ENCODE measurements at places on chromosomes 1 and 21. TPM values are rescaled to one million over a fixed set of nuclear protein-coding genes. Genes with fewer than 3 reads are reported as not detected.

DNA sequence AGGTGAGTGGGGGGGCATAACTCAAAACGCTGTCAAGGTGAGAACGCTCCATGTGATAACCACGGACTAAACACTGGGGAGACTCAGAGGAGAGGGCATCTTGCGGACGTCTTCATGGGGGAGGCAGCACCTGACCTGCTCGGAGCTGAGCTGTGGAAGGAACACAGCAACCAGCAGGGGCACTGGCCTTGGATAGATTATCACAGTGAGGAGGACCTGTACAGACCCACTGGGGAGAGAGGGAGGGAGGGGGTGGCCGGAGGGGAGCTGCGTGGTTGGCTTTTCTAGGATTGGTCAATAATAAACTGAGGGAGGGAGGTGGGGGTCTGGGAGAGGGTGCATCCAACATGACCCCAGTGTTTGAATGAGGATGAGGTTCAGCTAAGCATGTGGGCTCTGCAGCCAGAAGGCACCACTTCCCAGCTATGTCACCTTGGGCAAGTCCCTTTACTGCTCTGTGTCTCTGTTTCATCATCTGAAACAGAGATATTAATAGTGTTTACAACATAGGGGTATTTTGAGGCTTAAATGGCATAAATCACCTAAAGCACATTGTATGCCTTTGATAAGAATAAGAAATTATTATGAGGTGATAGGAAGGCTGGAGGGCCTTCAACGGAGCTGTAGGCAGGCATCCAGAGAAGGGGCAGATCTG is 123.3 kb downstream of the GRIK3 start:
- no peaks in the 10 kb centered on the region for H3K27me3 ChIP-seq
- no peaks in the 10 kb centered on the region for H3K4me1 ChIP-seq
- DNase-seq = no peak

DNA sequence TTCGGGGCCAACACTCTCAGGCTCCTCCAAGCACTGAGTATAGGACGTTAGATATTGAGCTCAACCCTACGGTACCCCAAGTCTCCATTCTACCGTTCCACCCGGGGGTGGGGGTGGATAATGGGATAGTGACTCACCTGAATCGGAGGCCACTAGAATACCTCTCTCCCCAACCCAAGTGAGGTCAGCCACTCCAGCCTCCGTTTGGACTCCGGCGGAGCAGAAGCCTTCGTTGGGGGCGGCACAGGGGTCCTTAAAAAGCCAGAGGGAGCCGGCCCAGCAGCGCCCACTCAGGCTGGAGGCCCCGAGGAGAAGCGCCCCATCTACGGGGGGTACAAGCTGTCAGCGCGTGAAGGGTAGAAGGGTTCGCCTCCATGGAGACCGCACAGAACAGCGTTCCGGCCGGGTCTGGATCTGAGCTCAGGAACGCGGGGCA is 556 bp downstream of the WDR77 start:
- peaks cover 50% of the 10 kb centered on the region for H3K4me1 ChIP-seq
- H3K36me3 ChIP-seq = no peaks in the 10 kb centered on the region
- DNase-seq = no peak
- H3K27ac ChIP-seq = peak overlapping the region; percentile 57
- H3K4me3 ChIP-seq = peak overlapping the region; percentile 90

- DNase-seq = no peak
- H3K27me3 ChIP-seq = no peaks in the 10 kb centered on the region
- no peaks in the 10 kb centered on the region for H3K36me3 ChIP-seq
These were observed 4.7 kb upstream of the NDUFS5 start for GRCh38 chr1:39021426-39021825.

- no peak overlapping the region for H3K27ac ChIP-seq
- H3K4me1 ChIP-seq = no peaks in the 10 kb centered on the region
- no peak overlapping the region for H3K4me3 ChIP-seq
- H3K27me3 ChIP-seq = no peaks in the 10 kb centered on the region
- H3K36me3 ChIP-seq = peaks cover 38% of the 10 kb centered on the region
- peak; percentile 76 for DNase-seq
These were observed 9.0 kb downstream of the NPPA start for GRCh38 chr1:11838349-11839272.

GRCh38 chr1:27668808-27669723 is 2.9 kb downstream of the IFI6 start:
- no peaks in the 10 kb centered on the region for H3K36me3 ChIP-seq
- no peak overlapping the region for H3K27ac ChIP-seq
- H3K4me3 ChIP-seq = no peak overlapping the region

- DNase-seq = no peak
- no peak overlapping the region for H3K4me3 ChIP-seq
These were observed 18.6 kb downstream of the AZIN2 start for GRCh38 chr1:33099290-33100118.

GRCh38 chr1:228334954-228335353 is 71.7 kb downstream of the TRIM11 start:
- H3K27ac ChIP-seq = no peak overlapping the region
- H3K4me3 ChIP-seq = no peak overlapping the region
- no peaks in the 10 kb centered on the region for H3K4me1 ChIP-seq
- no peaks in the 10 kb centered on the region for H3K36me3 ChIP-seq
- H3K27me3 ChIP-seq = no peaks in the 10 kb centered on the region

GRCh38 chr1:207172885-207173284 is 68.9 kb downstream of the C4BPA start:
- DNase-seq = no peak
- no peaks in the 10 kb centered on the region for H3K4me1 ChIP-seq
- H3K4me3 ChIP-seq = no peak overlapping the region
- no peaks in the 10 kb centered on the region for H3K27me3 ChIP-seq
- no peaks in the 10 kb centered on the region for H3K36me3 ChIP-seq

- H3K4me3 ChIP-seq = no peak overlapping the region
- no peaks in the 10 kb centered on the region for H3K36me3 ChIP-seq
- no peak for DNase-seq
- no peak overlapping the region for H3K27ac ChIP-seq
These were observed 53.1 kb downstream of the NBPF6 start for GRCh38 chr1:108503062-108503733.

GRCh38 chr1:182051938-182052337 is 9.6 kb downstream of the ZNF648 start:
- no peaks in the 10 kb centered on the region for H3K4me1 ChIP-seq
- no peak for DNase-seq
- H3K27me3 ChIP-seq = no peaks in the 10 kb centered on the region
- no peaks in the 10 kb centered on the region for H3K36me3 ChIP-seq
- no peak overlapping the region for H3K27ac ChIP-seq

DNA sequence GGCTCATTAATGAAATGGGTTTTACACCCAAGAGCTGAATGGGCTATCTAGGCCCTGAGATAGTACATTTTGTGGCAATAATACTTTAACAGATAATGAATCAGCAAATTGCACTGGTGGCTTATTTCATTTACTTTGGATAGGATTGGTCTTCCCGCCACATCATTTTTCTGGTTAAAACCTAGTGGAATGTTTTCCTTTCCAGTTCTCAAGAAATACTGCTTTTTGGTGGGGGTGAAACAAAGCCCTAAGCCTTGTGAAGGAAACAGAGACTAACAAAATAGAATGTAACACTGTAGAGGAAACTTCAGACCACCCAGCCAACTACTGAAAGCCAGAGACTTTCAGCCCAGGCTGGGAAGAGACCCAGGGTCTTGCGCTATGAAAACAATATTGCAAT is 172.2 kb downstream of the HHIPL2 start:
- H3K27me3 ChIP-seq = no peaks in the 10 kb centered on the region
- H3K4me1 ChIP-seq = no peaks in the 10 kb centered on the region
- no peak for DNase-seq
- no peaks in the 10 kb centered on the region for H3K36me3 ChIP-seq
- no peak overlapping the region for H3K4me3 ChIP-seq

DNA sequence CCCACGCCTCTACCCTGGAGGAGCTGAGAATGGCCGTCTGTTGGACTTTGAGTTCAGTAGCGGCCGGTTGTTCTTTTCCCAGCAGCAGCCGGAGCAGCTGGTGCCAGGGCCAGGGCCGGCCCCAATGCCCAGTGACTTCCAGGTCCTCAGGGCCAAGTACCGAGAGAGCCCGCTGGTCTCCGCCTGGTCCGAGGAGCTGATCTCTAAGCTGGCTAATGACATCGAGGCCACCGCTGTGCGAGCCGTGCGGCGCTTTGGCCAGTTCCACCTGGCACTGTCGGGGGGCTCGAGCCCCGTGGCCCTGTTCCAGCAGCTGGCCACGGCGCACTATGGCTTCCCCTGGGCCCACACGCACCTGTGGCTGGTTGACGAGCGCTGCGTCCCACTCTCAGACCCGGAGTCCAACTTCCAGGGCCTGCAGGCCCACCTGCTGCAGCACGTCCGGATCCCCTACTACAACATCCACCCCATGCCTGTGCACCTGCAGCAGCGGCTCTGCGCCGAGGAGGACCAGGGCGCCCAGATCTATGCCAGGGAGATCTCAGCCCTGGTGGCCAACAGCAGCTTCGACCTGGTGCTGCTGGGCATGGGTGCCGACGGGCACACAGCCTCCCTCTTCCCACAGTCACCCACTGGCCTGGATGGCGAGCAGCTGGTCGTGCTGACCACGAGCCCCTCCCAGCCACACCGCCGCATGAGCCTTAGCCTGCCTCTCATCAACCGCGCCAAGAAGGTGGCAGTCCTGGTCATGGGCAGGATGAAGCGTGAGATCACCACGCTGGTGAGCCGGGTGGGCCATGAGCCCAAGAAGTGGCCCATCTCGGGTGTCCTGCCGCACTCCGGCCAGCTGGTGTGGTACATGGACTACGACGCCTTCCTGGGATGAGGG is 28.5 kb upstream of the SPSB1 start:
- H3K27ac ChIP-seq = no peak overlapping the region
- DNase-seq = no peak
- peaks cover 5% of the 10 kb centered on the region for H3K4me1 ChIP-seq
- no peaks in the 10 kb centered on the region for H3K27me3 ChIP-seq

- no peak overlapping the region for H3K27ac ChIP-seq
- DNase-seq = no peak
- no peak overlapping the region for H3K4me3 ChIP-seq
- no peaks in the 10 kb centered on the region for H3K4me1 ChIP-seq
These were observed 648.8 kb downstream of the NPHP4 start for GRCh38 chr1:5343256-5344020.

DNA sequence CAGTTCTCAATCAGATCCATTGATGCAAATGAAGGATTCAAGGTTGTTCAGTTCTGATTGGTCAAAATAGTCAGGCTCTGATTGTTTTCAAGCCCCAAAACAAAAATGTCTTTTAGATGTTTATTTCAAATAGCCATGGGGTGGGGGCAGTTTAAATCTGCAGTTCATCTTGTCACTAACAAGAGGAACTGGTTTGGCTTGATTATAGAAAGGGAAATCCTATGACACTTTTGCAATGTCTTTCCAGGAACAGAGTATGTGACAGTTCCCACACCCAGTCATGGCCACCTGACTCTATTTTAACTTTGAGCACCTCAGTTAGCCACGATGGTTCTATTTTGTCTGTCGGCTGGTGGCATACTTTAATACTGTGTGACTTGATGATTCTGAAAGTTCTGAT is 1544.1 kb downstream of the PLA2G4A start:
- no peaks in the 10 kb centered on the region for H3K36me3 ChIP-seq
- H3K27me3 ChIP-seq = no peaks in the 10 kb centered on the region
- no peak overlapping the region for H3K4me3 ChIP-seq
- no peak overlapping the region for H3K27ac ChIP-seq
- no peak for DNase-seq
- H3K4me1 ChIP-seq = no peaks in the 10 kb centered on the region

GRCh38 chr1:103243481-103243880 is 135.2 kb upstream of the COL11A1 start:
- H3K4me3 ChIP-seq = no peak overlapping the region
- peaks cover 4% of the 10 kb centered on the region for H3K4me1 ChIP-seq
- H3K27ac ChIP-seq = no peak overlapping the region
- DNase-seq = no peak
- H3K27me3 ChIP-seq = no peaks in the 10 kb centered on the region

- H3K4me3 ChIP-seq = no peak overlapping the region
- peaks cover 6% of the 10 kb centered on the region for H3K4me1 ChIP-seq
- no peaks in the 10 kb centered on the region for H3K36me3 ChIP-seq
- no peak overlapping the region for H3K27ac ChIP-seq
- no peak for DNase-seq
- no peaks in the 10 kb centered on the region for H3K27me3 ChIP-seq
These were observed 26.4 kb downstream of the SHISAL2A start for GRCh38 chr1:52659356-52659755.

- H3K27me3 ChIP-seq = no peaks in the 10 kb centered on the region
- no peaks in the 10 kb centered on the region for H3K36me3 ChIP-seq
- no peak within 1 kb of the TSS for H3K27ac ChIP-seq
- no peak for DNase-seq
- H3K4me1 ChIP-seq = peaks cover 18% of the 10 kb centered on the region
- H3K4me3 ChIP-seq = no peak within 1 kb of the TSS
These were observed at the start of gene TRIM63 for GRCh38 chr1:26067432-26067911. Gene TRIM63 (minus strand): TSS chr1:26067630. CDS start chr1:26067494, 136 bp downstream.

- no peaks in the 10 kb centered on the region for H3K27me3 ChIP-seq
- H3K27ac ChIP-seq = no peak overlapping the region
- DNase-seq = no peak
- H3K4me1 ChIP-seq = no peaks in the 10 kb centered on the region
These were observed 13.6 kb downstream of the WDR4 start for GRCh38 chr21:42865776-42866160.

DNA sequence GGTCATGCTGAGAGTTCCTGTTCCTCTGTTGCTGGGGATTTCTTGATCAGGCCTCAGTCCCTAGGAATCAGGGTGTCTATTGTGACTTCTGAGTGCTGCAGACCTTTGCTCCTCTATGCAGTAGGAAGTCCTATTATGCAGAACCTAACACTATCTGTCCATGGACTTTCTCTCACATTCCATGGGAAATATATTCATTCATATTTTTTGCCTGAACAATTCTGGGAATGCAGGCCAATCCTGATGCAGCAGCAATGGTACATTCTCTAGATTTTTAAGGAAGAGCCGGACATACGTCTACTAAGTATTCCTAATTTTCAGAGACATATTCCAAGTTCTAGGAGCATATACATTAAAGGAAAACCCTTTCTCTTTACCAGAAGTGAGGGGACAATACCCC is 61.1 kb upstream of the C1orf87 start:
- H3K4me1 ChIP-seq = no peaks in the 10 kb centered on the region
- no peaks in the 10 kb centered on the region for H3K36me3 ChIP-seq
- no peak overlapping the region for H3K27ac ChIP-seq
- H3K27me3 ChIP-seq = no peaks in the 10 kb centered on the region
- DNase-seq = no peak

- no peak overlapping the region for H3K4me3 ChIP-seq
- H3K36me3 ChIP-seq = no peaks in the 10 kb centered on the region
- H3K4me1 ChIP-seq = no peaks in the 10 kb centered on the region
These were observed 93.6 kb downstream of the KIF14 start for GRCh38 chr1:200526709-200527612.

GRCh38 chr1:29460694-29461093 is 224.4 kb downstream of the PTPRU start:
- H3K27ac ChIP-seq = no peak overlapping the region
- no peak for DNase-seq
- H3K36me3 ChIP-seq = no peaks in the 10 kb centered on the region

- no peaks in the 10 kb centered on the region for H3K27me3 ChIP-seq
- DNase-seq = no peak
- H3K36me3 ChIP-seq = no peaks in the 10 kb centered on the region
- H3K27ac ChIP-seq = no peak overlapping the region
These were observed 422.6 kb downstream of the AMY1C start for GRCh38 chr1:104172243-104172681.

UMODL1 gene
- not detected for total RNA-seq

KRTAP13-2 gene
- not detected for total RNA-seq

SLC26A9 gene
- total RNA-seq = 1.6 TPM

MAN1C1 gene
- 10.9 TPM for total RNA-seq

PRAMEF5 gene
- not detected for total RNA-seq

RYR2 gene
- total RNA-seq = 14.2 TPM

NSL1 gene
- total RNA-seq = 35.8 TPM

HHIPL2 gene
- total RNA-seq = not detected

TIE1 gene
- total RNA-seq = 12.2 TPM

RNU11 gene
- total RNA-seq = not detected

KCNT2 gene
- 0.78 TPM for total RNA-seq

Measured in body of pancreas (tissue), 4 donors.